ENCODE measurements at places on chromosomes 4 and X.

DNA sequence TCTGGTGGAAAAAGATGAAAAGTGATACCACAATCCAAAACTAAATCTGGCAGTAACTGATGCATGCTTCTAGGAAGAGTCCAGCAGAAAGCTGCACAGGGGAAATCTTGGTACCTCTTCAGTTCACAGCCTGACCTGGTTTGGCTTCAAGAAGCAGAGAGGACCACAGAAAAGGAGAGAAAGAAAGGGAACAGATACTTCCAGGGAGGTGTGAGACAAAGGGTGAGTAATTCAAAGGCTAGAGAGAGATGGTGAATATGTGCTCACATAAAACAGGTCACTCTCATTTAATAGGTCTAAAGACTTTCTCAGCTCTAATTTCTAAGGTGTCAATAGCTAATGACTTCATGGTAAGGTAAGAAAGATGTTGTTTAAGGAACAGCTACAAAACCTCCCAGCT is 11.2 kb downstream of the FGFBP2 start:
- DNase-seq: no peak

DNA sequence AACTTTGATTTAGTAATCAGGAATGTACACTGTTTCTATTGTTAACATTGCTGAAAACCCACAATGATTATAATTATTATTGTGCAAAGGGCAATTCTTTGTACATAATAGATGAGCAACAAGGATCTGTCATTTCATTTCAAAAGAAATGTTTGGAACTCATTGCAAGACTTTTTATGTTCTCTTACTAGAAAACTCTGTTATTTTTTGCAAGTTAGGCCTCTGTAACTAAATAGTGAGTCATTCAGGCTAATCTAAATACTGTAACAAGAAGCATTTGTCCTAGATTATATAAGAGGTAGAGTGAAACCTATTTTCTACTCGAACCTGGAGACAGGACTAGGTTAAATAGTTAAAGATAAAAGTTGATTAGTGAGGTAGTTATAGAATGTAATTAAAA is 93.2 kb upstream of the FAM47B start:
- peak; percentile 55 for DNase-seq

DNA sequence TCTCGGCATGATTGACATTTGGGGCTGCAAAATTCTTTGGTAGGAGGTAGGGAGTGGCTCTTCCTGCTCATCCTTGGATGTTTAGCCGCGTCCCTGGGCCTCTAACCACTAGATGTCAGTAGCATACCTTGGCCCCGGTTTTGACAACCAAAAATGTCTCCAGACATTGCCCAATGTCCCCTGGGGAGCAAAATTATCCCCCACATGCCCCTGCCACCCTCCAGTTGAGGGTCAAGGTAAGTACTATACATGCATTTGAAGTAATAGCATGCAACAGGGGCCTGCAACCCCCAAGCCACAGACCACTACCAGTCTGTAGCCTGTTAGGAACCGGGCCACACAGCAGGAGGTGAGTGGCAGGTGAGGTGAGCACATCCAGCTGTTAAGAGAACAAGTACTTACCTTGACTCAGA is 17.6 kb upstream of the KIAA1210 start:
- DNase-seq: peak; percentile 37

- no peak for DNase-seq
Observed at GRCh38 chr4:140626661-140627376, 58.1 kb upstream of the UCP1 start.

DNA sequence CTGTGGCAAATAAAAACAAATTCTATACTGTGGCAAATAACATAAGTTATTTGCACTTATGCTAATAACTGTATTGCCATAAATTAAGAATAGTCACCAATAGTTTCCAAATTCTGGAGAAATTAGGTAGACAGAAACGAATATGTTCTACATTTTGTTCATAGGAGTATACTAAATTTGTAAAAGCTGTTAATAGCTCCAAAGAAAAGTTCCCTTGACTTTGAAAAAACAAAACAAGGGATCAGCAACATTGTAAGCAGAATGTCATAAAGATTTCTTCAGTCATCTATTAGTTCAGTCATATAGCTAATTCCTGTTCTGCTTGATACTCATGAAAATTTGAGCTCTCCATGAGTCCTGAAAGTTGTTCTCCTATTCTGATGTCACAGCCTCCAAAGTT is 1472.8 kb downstream of the C4orf33 start:
- no peak for DNase-seq

DNA sequence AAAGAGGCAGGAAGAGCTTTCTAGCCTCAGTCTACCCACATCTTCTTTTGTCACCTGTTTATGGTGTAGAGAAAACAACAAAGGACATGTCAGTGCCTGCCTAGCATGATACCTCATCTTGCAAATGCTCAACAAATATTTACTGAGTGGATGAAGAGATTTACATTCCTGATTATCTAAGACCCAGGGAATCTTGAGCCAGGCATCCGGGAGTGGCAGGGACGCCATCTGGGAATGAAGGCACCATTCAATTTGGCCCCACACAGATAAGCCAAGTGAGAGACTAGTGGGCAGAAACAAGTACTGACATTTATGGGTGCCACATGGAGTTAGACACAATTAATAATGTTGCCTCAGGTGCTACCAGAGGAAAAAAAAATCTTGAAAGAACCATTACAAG is 36.8 kb upstream of the CASK start:
- DNase-seq: no peak

DNA sequence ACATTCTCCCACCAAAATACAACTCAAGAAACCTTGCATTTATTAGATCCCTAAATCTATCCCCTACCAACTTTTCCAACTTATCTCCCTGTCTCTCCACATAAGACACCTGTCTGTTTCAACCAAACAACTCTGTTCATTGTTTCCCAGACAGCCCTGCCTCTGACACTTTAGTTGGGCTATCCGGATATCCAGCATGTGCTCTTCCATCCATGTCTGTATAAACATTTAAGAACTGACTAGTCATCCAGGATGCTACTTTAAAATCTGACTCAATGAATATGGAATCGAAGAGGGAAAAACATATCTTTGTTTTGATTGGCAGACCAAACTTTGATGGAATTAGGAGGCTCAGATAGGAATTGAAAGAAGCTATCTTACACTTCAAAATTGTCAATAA is 143.2 kb upstream of the DCAF8L1 start:
- no peak for DNase-seq

DNA sequence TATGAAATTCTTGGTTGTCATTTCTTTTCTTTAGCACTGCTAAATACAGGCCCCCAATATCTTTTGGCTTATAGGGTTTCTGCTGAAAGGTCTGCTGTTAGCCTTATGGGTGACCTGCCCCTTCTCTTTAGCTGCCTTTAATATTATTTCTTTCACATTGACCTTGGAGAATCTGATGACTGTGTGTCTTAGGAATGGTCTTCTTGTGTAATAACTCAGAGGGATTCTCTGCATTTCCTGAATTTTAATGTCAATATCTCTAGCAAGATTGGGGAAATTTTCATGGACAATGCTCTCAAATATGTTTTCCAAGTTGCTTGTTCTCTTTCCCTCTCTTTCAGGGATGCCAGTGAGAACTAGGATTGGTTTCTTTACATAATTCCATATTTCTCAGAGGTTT is 292.4 kb downstream of the SLC7A11 start:
- DNase-seq: peak; percentile 34

DNA sequence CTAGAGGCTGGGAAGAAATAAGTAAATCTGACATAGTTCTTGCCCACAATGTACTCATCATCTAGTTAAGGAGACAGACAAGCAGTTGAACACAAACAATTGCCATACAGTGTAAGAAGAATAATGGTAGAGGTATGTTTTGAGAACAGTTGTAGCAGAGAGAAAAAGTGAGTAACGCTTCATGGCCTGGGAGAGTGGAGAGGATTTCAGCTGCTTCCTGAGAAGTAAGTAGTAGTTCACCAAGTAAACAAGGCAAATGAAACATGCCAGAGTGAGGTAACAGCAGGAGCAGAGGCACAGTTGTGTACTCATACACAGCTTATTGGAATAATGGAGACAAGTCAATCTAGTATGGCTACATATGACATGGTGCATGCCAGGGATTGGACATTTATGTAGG is 53.6 kb upstream of the RAP2C start:
- peak; percentile 54 for DNase-seq

- peak; percentile 14 for DNase-seq
Observed at GRCh38 chr4:117093571-117093970, 8.2 kb upstream of the TRAM1L1 start.

GRCh38 chr4:187619319-187619718 is 376.3 kb upstream of the ZFP42 start:
- no peak for DNase-seq

GRCh38 chr4:77905651-77906263 is 43.1 kb downstream of the MRPL1 start:
- no peak for DNase-seq

GRCh38 chrX:101117701-101118100 is 19.7 kb downstream of the CENPI start:
- peak; percentile 49 for DNase-seq

GRCh38 chr4:184165291-184165690 is 52.4 kb downstream of the ENPP6 start:
- DNase-seq: no peak

- no peak for DNase-seq
Observed at GRCh38 chrX:26916991-26917390, 546.1 kb downstream of the PPP4R3C start.

DNA sequence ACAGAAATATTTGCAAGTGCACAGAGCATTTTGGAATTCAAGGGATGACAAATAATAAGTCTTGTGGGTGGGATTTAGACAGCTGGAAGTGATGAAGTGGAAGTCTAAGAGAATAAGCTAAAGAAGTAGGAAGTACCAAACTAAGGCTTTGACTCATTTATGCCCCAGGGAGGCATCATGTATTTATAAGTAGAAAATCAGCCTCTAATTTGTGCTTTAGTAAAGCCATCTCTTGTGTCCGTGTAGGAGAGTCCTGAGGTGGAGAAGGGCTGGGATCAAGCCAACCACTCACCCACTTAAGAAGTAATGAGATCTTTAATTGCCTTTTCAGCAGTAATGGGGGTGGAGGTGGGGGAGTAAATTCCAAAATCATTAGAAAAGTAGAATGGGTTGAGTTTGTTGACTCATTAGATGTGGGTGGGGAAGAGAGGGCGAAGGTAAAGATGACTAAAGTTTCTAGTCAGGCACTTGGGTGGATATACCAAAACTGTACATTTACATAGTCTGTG is 356.7 kb downstream of the STIM2 start:
- peak; percentile 92 for DNase-seq

- peak; percentile 29 for DNase-seq
Observed at GRCh38 chrX:34401411-34401810, 255.7 kb downstream of the TMEM47 start.

GRCh38 chrX:35023683-35024082 is 81.1 kb downstream of the FAM47B start:
- DNase-seq: no peak

- no peak for DNase-seq
Observed at GRCh38 chrX:131910586-131910985, 112.5 kb upstream of the STK26 start.

DNA sequence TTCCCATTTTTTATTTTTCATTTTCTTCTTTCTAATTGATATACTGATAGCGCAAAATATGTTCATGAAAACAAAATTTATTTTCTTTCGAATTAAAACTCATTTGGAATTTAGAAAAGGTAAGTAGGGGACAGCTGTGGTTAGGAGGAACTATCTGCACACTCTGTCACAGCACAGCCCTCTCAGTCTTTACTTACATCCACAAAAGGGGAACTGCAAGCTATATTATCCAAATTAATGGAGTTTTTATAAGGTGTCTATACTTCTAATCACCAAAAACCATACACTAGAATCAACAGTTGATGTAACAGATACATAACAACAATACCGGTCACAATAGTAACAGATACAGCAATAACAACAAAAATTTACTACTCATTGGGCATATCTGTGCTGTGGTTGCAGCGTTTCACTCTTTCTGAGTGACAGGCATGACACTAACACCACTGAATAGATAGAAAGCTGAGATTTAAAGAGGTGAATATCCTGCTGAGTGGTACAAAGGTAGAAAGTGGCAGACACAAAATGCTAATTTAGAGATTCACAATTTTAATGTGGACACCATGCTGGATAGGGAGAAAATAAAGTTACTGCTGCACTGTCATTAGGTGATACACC is 160.7 kb downstream of the PPP3CA start:
- no peak for DNase-seq

DNA sequence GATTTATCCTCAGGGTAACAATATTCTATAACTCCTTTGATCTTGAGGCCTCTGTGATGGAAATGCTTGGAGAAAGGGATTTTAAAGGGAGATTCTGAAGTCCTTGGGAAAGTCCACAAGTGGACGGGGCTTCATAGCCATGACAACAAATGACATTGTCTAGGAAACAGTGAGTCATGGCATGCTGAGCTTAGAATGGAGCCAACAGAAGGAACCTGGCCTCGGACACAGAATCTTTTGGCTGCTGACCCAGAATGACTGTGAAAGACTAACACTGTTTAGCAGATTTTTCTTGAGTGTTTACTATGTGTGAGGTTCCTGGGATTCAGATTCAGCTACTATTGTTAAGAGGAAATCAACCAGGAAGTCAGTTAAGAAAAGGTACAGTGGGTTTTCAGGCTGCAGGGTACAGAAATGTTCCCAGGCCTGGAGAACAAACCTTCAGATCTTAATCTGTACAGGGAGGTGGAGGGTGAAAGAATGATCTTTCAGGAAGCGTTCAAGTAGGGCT is 18.1 kb upstream of the CXCL2 start:
- peak; percentile 98 for DNase-seq

- DNase-seq: no peak
Observed at GRCh38 chrX:70437921-70438665, 6.5 kb upstream of the DLG3 start.

GRCh38 chrX:9515489-9515888 is 50.6 kb downstream of the TBL1X start:
- DNase-seq: no peak

- DNase-seq: no peak
Observed at GRCh38 chr4:147793569-147794313, 61.9 kb downstream of the ARHGAP10 start.

DNA sequence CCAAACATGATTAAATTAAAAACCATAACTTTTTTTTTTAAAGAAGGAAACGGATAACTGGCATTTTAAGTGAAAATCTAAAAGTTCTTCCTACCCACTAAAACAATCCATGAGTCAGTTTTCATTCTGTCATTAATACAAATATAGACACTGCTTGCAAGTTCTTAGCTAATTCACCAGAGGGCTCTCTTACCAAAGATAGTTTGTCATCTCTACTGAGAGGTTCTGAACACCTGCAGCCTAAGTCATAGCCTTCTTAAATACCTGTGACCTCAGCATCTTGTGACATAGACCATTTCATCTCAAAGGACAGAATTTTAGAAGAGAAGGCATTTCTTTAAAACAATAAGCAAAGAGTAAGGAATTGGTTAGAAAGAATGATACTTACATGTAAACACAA is 65.3 kb upstream of the FAM120C start:
- peak; percentile 45 for DNase-seq

- DNase-seq: no peak
Observed at GRCh38 chrX:63675716-63676115, 109.3 kb downstream of the ARHGEF9 start.

DNA sequence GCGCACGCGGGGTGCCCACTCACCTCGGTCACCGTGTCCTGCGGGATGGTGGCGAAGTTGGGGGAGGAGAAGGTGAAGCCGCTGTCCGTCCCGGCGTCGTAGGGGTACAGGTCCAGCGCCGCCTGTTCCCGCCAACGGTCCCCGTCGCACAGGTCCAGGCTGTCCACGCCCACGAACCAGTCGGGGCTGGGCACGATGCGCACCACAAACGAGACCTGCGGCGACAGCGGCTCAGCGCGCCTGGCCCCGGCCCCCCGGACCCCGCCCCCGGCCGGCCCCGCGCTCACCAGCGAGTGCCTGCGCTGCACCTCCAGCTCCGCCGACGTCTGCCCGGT is 1.4 kb downstream of the SPON2 start:
- no peak for DNase-seq

GRCh38 chrX:38312436-38312835 is 14.9 kb downstream of the RPGR start:
- peak; percentile 92 for DNase-seq

- DNase-seq: no peak
Observed at GRCh38 chr4:3243136-3243780, 5.7 kb upstream of the MSANTD1 start.
